ENCODE measurements at places on chromosomes 1 and 21.
A peak's percentile ranks its signal among the peaks of the same experiment; 100 is the strongest.

DNA sequence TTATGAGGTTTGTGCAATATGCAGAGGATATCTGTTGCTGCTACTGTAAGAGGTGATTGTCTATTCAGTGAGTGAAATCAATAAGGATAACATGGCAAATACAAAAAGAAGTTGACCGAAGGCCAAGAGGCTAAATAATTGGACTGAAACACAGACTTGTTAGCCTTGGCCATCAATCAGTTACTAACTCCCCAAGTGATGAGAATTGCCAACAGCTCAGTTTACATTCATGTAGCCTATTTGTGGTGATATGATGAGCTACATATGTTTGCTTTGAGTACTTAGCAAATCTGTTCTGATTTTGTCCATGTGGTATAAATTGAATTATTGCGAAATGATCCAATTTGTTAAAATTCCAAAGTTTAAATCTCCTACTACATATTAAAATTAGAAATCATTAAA lies 68.6 kb upstream of the VAV3 start:
- DNase-seq, result no peak

- no peak for DNase-seq
Measured at GRCh38 chr1:8506995-8507615, 189.2 kb downstream of the SLC45A1 start.

DNA sequence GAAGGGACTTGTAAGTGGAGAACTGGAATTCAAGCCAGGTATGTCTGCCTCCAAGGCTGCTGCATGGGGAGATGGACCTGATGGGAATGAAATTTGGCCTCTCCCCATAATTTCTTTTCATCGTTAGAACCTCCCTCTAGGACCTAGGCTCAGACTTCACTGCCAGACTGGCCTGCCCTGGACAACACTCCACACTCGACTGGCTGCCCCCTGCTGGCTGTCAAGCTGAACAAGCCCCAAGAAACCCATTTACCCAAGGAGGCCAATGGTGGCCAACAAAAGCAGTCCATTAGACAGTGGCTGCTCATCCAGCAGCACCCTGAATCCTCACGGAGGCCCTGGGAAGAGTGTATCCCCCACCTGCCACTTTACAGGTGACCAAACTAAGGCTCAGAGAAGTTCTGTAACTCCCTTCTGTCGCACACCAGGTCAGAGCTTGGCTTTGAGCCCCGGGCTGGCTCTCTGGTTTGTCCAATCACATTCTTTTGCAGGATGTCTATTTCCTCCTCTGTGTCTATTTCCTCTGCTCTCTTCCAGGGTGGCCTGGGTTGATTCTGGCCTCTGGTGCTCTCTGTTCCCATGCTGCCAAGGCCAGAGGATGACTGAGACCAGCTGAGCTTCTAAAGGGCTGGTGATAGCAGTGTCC lies 3.8 kb downstream of the RNF186 start:
- DNase-seq, result peak; percentile 45

DNA sequence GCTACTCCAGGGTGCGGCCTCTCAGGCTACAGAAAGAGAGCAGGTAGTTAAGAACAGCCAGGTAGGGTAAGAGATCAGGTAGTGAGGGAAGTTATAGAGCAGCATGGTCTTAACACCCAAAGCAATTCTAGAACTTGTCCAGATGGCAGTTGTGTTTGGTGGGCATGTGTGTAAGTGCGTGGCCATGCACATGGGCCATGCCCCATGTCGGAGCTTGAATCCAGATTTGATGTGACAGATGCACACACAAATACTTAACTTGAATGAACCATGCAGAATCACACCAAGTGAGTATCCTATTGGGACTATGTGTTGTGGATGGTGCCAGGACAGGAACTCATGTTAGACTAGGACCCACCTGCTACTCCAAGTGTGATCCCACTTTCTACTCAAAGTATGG lies 145.7 kb upstream of the HMGB4 start:
- DNase-seq, result no peak

GRCh38 chr1:25796811-25797458 lies 3.1 kb upstream of the SELENON start:
- DNase-seq, result peak; percentile 72

GRCh38 chr1:210072129-210072528 lies 134.1 kb downstream of the SYT14 start:
- no peak for DNase-seq

DNA sequence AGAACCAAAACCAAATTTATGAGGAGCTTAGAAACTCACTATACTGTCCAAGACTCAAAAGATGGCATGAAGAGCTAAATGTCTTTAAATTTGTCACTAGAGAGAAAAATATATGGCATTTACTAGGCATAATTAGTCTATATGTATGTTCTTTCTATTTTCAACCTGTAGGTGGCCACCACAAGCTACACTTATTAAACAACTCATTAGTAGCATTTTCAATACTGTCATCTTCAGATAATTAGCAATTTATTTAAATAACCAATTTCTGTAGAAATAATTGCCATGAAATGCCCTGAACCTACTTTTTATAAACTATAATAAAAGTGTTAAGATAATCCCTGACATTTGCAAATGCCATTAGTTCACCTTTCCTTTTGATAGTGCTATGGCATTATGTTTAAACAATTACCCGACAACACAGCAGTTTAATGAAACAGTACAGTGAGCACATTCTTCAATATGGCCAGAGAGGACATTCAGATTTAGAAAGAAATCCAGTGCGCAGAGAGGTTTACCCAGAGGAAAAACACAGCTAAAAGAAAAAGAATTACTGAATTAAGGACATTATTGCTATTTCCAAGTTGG lies 522.5 kb downstream of the PTBP2 start:
- DNase-seq, result peak; percentile 53

DNA sequence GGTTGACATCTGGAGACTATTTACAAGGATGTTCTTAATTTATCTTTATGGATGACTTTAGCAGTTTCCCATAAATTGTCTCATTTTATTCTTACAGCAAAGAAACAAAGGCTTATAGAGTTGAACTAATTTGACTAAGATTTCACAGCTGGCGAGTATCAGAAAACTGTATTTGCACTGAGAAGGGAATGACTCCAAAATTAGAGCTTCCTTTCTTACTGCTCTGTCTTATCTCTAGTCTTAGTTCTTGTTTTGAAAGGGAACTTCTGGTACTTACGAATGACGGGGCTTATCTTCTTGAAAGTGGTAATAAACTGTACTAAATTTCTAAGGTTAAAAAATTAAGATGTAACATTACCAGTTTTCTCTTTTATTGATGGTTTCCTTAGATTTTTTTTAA lies 13.6 kb downstream of the CNST start:
- DNase-seq, result peak; percentile 64

DNA sequence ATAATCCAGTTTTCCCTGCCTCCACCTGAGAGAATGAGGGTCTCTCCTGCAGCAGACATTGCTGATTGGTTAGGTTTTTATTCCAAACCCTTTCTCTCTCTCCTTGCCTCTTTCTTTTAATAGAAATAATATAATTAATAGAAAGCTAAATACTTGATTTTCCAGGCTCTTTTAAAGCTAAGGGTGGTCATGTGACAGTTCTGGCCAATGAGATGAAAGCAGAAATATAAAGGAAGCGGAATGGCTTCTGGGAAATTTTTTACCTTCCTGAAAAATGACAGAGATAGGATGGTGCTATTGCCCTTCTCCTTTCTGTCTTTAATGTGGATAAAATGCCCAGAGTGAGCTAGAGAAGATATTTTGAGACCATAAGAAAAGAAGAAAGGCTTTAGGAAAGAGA lies 35.6 kb downstream of the DNAI4 start:
- no peak for DNase-seq

DNA sequence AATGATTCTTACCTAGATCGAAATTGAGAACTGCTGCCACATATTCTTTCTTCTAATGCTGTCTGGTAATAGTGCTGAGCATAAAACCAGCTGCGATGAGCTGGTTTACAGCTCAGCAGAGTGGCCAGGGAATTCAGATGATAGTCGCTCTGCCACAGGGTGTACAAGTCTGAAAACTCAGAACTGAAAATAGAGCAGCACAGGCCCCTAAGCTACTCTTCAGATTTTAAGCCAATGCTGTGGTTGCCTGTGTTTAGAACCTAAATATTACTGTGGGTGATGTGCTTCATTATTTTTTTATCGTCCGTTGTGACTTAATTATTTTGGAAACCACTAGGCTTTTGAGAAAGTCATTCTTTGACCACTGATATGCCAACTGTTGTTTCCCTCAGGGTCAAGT lies 152.0 kb downstream of the ADGRL4 start:
- no peak for DNase-seq

- DNase-seq, result no peak
Measured at GRCh38 chr21:42837421-42838211, 41.7 kb downstream of the WDR4 start.

DNA sequence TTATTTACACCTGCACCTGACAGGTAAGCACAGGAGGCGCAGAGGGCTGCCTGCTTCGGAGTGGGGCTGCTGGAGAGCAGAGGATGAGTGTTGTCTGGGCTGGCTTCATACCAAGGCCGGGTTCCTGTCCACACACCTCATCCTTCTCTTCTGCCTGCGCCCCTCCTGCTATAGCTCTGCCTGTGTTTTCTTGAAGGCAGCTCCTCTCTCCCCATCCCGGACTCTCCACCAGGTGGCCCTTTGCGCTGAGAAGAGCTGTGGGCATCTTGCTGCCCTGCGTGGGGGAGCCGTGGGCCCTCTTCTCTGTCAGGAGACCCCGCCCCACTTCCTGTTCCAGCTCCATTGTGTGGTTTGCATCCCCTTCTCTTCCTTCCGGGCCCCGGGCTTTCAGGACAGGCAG lies 35.0 kb downstream of the ARHGEF10L start:
- DNase-seq, result no peak

DNA sequence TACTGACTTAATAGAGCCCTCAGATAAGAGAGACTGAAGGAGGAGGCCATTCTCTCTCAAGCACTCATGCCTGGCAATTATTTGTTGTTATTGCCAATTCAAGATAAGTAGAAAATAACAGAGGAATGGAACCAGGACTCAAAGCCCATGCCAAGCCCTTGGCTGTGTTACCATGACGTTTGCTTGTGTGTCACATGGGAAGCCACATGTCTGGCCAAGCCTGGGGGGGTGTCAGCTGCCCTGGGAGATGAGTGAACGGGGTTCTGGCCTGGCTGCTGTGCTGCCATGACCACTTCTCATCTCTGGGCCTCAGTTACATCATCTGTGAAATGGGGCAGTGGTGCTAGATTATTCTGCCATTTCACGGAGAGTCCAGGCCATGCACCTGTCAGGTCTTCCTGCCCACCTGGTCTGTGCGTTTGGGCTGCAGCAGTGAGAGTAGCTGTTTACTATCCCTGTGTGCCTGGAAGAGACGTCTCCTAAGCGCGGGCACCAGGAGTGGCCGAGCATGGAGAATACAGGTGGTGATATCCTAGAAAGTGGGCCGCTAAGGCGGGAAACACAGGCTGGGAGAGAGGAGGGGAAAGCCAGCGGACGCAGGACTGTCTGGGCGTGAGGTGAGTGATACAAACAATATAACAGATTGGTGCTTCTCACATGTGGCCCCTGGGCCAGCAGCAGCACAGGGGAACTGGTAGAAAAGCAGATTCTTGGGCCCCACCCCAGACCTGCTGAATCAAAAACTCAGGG lies 67.8 kb downstream of the MAN1C1 start:
- DNase-seq, result no peak

- DNase-seq, result no peak
Measured at GRCh38 chr1:94398356-94398755, 19.8 kb upstream of the ABCD3 start.

DNA sequence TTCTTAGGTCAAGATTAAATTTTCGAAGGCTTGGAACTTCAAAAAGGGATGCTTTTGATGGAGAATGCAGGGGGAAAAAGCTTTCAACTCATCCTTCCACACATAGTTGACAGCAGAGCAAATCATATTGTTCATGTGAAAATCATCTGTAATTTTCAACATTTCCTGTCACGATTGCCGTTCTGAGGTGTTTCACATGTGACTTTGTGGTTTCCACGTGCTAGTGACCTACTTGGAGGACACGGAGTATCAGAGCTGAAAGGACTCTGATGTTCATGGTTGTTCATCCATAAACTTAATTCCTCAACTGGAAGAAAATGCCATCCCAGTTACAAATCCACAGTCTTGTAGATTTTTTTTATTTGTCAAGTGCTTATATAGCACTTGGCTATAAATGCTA lies 79.1 kb downstream of the ZP4 start:
- no peak for DNase-seq

DNA sequence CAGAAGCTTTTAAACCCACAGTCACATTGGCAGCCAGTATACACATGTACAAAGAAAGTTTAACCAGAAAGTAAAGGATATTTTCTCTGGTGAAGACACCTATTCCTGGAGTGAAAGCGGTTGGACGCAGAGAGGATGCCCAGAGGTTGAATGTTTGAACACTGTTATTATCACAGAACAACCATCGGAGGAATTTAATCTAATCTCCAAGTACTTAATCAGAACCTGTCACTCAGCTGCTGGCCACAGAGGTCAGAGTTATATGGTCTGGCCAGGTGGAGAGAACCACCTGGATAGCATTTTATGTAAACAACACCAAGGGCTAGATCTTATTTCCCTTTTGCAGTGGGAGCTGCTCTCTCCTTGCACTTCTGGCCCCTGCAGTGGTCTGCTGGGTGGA lies 29.4 kb downstream of the SPATA46 start:
- no peak for DNase-seq

DNA sequence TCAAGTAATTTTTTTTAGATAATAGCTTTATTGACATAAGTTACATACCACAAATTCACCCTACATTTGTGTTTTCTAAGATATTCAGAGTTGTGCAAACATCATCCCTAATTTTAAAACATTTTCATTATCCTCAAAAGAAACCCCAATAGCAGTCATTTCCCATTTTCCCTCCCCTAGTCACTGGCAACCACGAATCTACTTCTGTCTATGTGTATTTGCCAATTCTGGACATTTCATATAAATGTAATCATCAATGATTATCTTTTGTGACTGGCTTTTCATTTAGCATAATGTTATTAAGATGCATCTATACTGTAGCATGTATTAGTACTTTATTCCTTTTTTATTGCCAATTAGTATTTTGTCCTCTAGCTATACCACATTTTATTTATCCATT lies 88.8 kb upstream of the SLFNL1 start:
- no peak for DNase-seq
